ENCODE measurements at places on chromosomes 2 and 18.

DNA sequence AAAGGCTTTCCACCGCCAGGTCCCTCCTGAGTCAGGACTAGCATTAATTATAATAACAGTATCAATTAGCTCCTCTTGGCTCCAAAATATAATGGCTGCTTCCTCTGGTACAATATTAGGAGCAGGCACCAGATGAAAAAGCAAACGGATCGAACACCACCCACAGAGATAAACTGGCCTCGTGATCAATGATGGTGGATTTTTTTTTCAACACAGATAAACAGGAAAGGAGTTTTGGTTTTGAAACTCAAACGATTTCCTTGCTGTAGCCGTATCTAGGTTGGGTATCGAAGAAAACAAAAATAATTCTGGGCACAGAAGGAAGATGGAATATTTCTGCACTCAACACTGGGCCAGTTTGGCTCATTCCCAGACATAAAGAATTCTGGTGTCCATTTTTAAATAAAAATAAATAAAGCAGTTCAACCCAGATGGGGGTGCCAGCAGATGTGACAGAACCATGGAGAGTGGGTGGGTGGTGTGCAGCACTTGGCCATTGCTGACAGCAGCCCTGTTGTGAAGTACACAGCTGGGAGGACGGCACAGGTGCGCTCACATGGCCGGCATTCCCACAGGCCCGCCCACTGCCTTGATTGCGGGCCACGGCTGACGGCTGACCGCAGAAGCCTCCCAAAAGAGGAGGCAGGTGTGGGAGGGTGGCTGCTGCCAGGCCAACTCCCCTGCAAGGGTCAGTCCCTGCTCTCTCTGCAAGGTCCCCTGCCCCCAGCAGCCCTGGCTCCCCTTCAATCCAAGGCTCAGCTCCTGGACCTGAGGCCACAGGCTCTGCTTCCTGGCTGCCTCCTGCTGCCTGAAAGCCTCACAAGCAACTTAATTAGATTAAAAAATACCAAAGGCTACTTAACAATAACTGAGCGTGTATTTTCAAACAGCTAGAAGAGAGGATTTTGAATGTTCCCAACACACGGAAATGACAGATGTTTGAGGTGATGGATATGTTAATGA is 351.9 kb upstream of the ID2 start:
- ATAC-seq: no peak

- ATAC-seq: no peak
Observed at GRCh38 chr2:170255971-170256370, 78.0 kb downstream of the MYO3B start.

GRCh38 chr18:25074925-25075324 is 277.0 kb downstream of the ZNF521 start:
- no peak for ATAC-seq

GRCh38 chr2:212109792-212110680 is 428.6 kb downstream of the ERBB4 start:
- ATAC-seq: no peak

DNA sequence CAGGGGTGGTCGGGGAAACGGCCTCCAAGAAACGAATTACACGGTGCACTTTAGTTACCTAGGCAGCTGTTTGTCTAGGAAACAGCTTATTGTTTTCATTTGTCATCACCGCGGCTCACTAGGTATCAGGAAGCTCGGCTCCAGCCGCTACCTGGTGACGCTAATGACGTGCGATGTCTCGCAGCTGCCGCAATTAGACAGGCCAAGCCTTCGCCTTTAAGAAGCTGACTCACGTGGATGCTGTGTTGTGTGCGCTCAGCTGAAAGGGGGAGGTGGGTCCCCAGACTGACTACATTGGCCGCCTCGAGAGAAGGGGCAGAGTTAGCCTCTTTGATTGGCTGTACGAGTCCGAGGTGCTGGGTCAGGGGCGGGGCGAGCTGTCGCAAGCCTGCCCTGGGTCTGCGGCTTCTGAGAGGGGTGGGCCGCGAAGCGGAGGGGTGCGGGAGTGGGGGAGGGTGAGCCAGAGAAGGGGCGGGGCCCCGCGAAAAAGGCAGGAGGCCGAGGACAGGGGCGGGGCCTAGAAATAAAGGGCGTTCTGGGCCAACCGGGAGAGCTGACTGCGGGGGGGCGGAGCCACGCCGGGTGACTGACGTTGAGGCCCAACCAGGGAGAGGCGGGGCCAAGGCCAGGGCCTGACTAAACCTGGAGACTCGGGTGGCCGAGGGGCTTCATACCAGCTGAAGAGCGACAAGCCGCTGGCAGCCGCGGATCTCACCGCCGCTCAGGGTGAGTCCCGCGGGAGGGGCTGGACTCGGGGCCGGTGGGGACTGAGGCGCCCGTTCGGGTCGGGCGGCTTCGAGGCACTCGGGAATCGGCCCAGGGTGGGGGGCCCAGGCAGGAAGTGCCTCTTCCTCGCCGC is at the start of gene YPEL5:
TSS of gene YPEL5 (plus strand) at position 671 of the 859 bp plus-strand sequence. CDS start 9,645 bp downstream, outside the sequence.
- ATAC-seq: peak; percentile 97
